ENCODE measurements at places on chromosomes 3 and 15.

- no peak for DNase-seq
These were observed 1.3 kb downstream of the RNU5B-1 start for GRCh38 chr15:65305776-65306175.

- no peak for DNase-seq
These were observed 207.2 kb downstream of the EPHA3 start for GRCh38 chr3:89314454-89315098.

GRCh38 chr15:65068403-65068788, 605 bp upstream of the RASL12 start:
- no peak for DNase-seq

DNA sequence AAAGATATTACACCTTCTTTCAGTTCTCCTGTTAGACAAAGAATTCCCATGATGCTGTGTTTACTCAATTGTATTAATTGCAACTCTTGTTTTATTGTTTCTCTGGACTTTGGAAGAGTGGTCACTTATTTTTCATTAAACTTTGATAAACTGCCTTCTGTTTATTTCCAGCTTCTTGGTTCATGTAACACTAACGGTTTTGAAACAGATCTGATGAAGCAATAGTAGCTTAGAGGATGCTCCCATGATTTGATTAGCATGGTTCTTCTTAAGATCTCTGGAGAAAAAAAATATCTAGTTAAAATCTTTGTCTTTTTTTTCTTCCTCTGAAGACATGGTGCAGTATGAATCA, 90.1 kb downstream of the FNDC3B start:
- no peak for DNase-seq

DNA sequence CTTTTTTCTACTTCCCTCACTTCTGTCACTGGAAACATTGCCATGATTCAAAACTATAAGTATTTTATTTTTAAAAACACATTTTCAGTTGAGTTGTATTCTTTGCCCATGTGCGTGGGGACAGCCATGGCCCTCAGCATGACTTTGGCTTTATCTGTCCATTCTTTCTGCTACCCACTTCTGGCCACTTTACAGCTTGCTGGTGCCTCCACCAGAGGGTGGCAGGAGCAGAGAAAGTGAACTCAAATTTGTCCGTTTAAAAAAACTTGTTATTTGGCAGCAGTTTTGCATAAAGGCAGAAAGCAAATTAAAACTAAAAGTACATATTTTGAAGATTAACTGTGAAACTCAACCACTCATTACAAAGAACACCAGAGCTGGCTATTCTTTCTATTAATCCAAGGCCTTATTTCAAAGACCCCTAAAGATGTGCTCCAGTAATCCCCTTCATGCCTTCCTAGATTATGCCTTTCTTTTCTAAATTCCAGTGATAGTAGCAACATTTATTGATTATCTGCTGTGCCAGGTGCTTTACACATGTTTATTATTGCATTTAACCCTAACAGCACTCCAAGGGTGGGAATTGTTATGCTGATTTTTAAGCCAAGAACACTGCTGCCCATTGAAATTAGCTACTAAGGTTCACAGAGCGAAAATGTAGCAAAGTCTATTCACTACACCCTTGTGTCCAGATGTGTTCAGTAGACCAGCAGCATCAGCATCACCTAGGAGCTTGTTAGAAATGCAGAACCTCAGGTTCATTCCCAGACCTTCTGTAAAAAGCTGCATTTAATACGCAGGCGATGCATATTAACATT, 134.8 kb downstream of the THRB start:
- DNase-seq = no peak

DNA sequence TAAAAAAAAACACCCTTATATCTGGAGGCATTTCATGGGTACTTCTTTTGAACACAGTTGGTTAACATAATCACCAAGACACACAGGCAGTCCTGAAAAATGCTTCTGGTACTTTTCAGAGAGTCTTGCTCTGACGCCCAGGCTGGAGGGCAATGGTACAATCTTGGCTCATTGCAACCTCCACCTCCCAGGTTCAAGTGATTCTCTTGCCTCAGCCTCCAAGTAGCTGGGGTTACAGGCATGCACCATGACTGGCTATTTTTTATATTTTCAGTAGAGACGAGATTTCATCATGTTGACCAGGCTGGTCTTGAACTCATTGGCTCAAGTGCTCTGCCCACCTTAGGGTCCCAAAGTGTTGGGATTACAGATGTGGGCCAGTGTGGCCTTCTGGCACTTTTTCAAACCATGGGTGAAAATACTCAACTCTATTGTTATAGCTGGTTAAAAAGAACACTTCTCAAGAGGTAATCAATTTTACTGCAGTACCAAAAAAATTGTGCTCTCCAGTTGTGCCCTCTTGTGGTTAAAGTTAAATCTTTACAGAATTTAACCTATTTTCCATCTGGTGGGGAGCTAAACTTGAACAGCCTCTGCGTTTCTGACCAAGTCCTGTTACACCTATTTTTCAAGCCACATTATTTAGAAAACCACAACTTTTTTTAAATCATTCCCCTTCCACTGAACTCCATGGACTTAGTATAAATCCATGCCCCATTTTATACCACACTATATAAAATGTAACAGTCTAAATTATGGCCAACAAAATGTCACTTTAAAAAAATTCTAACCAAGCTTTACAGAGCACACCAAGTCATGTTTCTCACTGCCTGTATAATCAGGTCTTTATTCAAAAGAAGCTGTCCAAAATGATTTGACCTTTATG, 1.2 kb upstream of the SNAPC5 start:
- DNase-seq = no peak

DNA sequence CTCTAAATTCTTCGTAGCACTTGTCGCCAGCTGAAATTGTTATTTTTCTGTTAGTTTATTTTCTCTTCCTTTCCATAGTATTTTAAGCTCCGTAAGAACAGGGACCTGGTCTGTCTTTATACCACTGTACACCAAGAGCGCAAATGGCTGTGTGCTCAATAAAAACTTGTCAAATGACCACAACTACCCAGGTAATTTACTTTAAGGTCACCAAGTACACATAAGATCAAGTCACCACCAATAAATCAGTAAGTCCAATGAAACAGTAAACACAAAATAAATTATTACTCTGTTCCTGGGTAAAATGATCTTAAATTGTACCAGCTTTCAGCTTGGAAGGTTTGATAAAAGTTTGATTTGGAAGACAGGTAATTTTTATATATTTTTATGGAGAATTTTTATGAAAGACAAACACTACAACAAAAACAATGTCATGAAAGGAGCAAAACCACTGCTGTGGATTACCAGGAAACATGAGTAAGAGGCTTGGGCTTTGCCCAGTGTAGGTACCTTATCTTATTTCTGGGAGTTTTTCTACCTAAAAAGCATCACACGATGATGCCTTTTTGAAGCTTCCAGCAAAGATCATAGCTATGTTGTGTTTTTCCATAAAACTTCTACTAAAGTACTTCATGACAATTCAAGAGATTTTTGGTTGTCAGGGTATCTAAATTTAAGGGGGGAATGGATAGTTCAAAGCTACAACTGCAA, 406.8 kb downstream of the SHQ1 start:
- DNase-seq = no peak

- peak; percentile 35 for DNase-seq
These were observed 22.2 kb upstream of the IQSEC1 start for GRCh38 chr3:13095408-13095937.

GRCh38 chr3:70182166-70182565, 130.3 kb downstream of the MDFIC2 start:
- no peak for DNase-seq

DNA sequence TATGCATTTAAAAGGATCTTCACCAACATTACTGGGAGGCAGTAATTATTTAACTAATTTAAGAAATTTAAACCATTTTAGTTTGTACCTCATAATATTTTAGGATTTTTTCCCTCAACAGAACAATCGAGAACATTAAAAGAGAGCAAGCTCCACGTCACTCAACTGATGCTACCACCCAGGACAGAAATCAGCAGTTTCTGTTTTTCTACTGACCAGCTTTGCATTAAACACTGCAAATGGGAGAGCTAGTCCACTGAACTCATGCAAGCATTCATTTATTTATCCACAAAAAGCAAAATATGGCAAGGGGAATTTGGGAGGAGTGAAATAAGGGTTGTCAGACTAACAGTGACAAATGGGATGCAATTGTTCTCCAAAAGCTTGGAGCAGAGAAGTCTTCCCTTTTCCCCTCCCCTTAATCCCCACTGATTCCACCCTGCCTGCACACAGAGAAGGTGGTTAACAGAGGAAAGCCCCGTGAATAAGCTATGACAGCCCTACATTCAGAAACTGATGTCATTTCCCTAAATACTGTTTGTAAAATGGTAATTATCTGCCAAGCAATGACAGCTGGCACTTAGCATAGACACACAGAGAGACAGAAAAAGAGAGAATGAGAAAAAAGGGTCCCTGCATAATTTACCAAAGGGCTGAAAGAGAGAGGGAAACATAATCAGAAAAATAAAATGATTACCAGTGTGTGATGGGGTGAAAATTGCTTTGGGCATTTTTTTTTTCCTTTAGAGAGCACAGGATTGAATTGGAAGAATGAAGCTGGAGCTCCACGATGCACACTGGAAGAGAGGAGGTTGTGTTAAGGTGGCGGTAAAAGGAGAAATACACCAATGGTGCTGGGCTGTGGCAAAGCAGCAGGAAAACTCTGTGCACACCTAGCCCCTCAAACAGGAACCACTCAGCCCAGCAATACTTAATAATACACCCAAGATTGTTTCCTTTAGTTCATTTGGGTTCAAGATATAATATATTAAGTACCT, 777.4 kb downstream of the TUSC7 start:
- no peak for DNase-seq
